ENCODE measurements at places on chromosomes 6 and 20. TPM values are rescaled to one million over a fixed set of nuclear protein-coding genes. Genes with fewer than 3 reads are reported as not detected.

Gene HLA-B
- 3,016 TPM for total RNA-seq

DNA sequence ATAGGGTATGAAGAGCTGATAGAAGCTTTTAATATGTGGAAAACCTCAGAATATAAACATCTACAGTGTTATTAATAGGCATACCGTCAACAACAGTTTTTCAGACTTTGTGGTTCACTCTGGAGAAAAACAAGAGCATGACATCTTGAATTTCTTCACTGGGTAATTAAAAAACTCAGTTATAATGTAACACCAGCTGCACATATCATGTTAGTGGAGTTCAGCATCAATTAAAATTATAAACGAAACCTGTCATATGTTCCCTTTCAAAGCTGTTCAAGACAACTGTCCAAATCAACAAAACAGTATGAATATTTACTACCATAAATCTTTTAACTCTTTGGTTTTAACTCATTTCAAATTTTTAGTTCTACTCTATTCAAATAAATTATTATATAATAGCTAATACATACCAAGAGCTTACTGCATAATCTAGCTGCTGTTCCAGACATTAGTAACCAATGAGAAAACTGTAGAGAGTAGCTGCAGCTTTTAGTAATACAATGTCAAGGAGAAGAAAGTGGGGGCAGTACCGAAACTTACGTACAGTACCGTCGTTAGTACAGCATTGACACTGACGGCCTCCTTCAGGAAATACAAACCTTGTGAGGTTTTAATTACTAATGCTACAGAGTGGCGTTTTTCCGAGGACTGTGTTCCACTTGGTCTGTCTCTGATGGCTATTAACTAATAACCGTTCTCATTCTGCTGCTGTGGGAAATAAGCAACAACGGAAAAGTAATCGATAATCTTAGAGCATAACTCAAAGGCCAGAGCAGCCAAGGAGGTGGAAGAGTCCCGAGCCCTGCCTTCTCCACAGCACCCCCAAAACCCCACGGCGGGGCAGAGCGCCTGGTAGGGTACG, 532 bp upstream of the PM20D2 start:
- DNase-seq: peak; percentile 62

GRCh38 chr6:57215260-57215659, 6.8 kb downstream of the RAB23 start:
- DNase-seq: no peak

GRCh38 chr6:107806691-107807090, 17.4 kb downstream of the SCML4 start:
- no peak for DNase-seq

DNA sequence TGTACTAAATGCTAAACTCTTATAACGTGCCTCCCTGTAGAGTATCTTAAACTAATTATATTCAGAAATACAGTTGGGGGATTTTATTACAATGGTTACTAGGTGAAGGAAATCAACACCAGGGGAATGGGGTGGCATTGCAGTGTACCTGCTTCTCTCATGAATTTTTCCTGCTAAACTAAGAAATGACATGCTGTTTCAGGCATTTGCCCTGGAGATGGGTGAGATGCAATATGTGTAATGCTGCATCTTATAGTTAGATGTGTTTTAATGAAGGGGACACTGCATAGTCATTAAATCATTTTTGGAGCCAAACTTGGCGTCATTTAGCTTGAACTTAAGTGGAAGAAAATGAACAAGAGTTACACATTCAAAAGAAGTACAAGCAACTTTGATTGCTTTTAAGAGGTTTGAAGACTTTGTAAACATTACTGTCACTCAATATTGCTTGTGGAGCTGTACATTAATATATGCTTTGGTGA, 4.3 kb downstream of the EYA4 start:
- no peak for DNase-seq

Gene PFDN6
- 90.9 TPM for total RNA-seq

Gene SOBP
- total RNA-seq: 0.29 TPM

Gene ADGRF4
- not detected for total RNA-seq

DNA sequence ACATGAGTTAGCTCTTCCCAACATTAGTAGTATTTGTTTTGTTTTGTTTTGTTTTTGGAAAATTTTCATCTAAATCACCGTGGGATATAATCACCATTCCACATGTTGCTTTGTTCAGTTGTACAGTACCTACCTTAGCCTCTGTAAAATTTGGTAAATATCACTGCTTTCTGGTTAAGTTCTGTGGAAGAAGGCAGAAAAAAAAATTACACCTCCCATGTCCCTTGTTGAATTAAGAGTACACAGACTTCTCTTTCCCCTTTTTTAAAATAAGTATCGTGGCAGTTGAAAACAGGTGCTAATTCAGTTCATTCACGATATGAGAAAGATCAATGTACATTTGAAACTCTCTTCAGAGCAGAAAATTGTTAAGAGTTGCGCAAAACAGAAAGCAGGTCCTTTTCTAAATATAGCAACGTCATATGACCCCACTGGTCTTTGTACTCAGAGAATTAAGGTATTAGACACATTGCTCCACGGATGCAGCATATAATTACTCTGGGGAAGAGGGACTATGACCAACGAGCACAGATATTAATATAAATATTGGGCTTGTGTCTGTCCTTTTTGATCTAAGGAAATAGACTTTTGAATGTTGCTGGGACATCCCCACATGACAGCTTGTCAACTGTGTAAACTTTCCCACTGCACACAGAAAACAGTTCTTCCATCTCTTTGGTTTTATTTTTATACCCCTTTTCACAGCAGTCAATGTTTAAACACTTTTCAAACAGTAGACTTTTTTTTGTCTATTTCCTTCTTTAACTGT, 58.6 kb upstream of the ZNF217 start:
- DNase-seq: no peak

DNA sequence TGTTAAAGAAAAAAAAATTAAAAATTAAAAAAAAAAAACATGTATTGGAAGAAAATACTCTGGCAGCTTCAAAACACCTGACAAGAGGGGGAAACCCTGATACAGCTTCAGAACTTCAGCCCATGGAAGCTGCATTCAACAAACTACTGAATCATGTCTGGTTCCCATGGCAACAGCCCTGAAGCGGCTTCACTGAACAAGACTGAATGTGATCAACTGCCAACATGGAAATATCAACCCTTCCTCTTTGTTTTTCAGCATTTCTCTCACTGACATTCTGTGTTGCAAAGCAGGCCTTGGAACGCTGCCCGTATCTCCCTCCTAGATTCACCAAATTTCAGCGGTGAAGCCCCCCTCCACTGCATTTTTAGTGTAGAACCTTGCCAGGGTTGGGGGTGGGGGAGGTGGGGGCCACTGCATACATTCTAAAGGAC, 91.3 kb upstream of the SHLD1 start:
- DNase-seq: peak; percentile 71

GRCh38 chr20:45289942-45290676, 16.5 kb upstream of the RBPJL start:
- no peak for DNase-seq

DNA sequence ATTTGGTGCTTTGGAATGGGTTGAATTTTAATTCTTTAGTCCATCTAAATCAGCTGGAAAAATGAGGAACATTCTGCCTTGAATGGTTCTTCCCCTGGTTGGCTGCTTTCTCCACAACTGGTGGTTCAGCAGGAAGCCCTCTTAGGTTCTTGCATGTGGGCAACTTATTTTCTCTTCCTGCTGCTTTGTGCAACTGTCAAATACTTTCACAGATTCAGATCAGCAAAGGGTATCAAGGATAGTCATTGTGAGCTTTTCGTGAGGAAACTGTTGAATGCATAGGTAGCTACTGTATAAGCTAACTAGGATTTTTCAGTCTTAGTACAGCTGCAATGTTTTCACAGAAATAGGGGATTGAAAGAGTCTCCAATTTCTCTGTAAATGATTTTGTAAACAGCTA, 72.9 kb upstream of the MRAP2 start:
- DNase-seq: no peak

Gene SLC4A11
- 1.1 TPM for total RNA-seq

DNA sequence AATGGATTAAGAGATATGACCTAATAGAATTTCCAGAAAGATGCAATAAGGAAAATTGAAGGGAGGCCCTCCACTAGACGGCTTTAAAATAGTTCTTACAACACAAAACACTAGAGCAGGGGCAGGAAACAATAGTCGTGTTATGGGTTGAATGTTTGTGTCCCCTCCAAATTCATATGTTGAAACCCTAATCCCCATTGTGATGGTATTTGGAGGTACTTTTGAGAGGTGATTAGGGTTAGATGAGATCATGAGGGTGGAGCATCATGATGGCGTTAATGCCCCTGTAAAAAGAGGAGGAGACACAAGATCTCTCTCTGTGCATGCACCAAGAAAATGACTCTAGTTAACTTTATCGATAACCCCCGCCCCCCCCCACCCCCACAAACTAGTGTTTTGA, 104.0 kb upstream of the HMGN3 start:
- DNase-seq: no peak

- no peak for DNase-seq
Observed at GRCh38 chr6:39978240-39978639, 44.0 kb upstream of the MOCS1 start.

- no peak for DNase-seq
Observed at GRCh38 chr20:44031781-44032582, 117.3 kb downstream of the TOX2 start.

- DNase-seq: no peak
Observed at GRCh38 chr6:127215931-127216330, 50.7 kb upstream of the RNF146 start.

DNA sequence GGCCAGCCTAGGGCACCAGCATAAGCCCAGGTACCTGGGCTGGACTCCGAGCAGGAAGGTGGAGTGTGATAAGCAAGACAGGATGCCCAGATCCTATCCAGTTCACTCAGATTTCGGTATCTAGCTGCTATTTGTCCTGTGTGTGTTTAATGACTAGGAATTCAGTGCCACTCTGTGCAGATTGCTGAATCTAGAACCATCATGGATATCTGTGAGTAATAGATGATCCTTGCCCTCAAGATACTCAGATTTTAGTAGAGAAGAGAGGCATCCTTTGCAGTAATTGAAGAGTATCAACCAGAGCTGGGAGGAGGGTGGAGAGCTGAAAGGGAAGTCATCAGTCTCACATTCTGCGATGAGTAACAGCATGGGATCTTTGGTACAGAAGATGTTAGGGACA, 155.0 kb upstream of the ARID1B start:
- DNase-seq: no peak

GRCh38 chr20:63360850-63361518, at the start of gene CHRNA4:
Gene CHRNA4 (minus strand): TSS chr20:63361349. CDS start chr20:63361165, 184 bp downstream.
- no peak for DNase-seq

GRCh38 chr6:168105813-168106632, 27.0 kb upstream of the FRMD1 start:
- no peak for DNase-seq

DNA sequence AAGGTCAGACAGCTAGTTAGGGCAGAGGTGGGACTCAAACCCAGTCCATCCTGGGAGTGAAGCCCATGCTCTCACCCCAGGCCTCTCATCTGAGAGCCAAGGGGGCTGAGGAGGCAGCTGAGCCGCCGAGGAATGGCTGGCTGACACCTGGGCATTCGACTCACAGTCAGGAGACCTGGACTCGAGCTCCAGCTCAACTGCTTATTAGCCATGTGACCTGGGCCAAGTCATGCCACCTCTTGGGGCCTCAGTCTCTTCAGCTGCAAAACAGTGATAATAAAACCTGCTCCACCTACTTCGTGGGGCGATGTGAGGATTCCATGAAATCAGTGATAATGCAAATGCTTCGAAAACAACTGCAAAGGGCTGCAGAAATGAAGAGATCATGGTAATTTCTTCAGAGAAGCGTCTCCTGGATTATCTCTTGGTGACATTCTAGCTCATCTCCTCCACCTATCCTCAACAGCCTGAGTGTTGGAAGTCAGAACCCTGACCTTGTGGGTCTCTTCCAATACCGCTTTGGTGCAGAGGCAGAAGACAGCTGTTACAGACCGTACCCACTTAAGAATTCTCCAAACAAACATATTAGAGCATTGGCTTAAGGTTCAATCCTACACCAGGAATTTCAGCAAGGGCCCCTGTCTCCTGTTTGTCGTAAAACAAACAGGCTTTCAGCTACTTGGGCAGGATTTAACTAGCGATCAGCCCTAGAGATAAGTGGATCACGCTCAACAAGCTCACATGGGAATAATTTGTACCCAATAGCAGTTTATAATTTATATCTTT, 60.0 kb upstream of the PIM1 start:
- DNase-seq: no peak

Gene GSS
- total RNA-seq: 67.7 TPM

GRCh38 chr6:8131265-8131897, 29.0 kb upstream of the EEF1E1 start:
- peak; percentile 44 for DNase-seq

DNA sequence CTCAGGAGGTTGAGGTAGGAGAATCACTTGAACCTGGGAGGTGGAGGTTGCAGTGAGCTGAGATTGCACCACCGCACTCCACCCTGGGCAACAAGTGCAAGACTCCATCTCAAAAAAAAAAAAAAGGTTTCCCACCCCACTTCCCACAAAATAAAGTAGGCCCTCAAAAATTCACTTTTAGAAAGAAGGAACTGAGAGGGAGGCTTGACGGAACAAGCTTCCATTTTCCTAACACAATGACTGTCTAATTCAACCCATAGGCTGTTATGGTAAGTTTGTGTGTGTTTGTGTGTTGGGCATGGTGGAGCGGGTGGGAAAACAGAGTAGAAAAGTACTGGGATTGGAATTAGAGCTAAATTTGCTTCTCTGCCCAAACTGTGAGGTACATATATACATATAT, 98.4 kb upstream of the MAN1A1 start:
- no peak for DNase-seq

GRCh38 chr6:64890609-64891008, 816.4 kb downstream of the EYS start:
- DNase-seq: no peak

- peak; percentile 44 for DNase-seq
Observed at GRCh38 chr6:12751694-12752325, 35.2 kb downstream of the PHACTR1 start.

DNA sequence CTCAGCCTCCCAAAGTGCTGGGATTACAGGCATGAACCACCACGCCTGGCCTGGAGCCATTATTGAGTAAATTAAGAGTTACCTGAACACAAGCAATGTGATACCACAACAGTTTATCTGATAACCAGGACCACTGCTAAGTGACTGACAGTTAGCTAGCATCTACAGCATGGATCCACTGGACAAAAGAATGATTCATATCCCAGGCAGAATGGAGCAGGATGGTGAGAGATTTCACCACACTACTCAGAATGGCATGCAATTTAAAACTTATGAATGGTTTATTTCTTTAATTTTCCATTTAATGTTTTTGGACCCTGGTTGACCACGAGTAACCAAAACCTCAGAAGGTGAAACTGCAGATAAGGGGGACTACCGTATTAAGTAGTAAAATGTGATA, 48.6 kb downstream of the RALGAPA2 start:
- DNase-seq: no peak

Data from activated CD4-positive, alpha-beta memory T cell treated with anti-CD3 and anti-CD28 coated beads for 36 hours (primary cell).